ENCODE measurements at places on chromosomes 6 and 20.
A peak's percentile ranks its signal among the peaks of the same experiment; 100 is the strongest.

GRCh38 chr6:170022827-170023619 lies 267.9 kb downstream of the DLL1 start:
- no peak for DNase-seq

GRCh38 chr6:79818471-79818870 lies 128.9 kb downstream of the ELOVL4 start:
- DNase-seq = no peak

DNA sequence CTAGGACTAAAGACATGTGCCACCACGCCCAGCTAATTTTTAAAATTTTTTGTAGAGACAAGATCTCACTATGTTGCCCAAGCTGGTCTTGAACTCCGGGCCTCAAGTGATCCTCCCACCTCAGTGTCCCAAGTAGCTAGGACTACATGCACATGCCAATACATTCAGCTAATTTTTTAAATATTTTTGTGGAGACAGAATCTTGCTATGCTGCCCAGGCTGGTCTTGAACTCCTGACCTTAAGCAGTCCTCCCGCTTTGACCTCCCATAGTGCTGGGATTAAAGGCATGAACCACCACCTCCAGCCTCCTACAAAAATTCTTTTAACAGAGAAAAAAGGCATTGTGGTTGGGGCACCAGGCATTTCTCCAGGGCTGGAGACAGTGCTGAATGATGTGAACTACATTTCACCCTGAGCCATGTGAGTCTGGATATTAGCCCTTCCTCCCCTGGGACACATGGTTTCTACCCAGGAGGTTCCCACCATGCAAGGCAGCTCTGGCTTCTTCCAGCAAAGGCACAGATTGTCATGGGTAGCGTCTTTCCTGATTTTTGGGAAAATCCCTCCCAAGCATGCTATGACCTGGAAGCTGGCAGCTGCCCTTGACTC lies 36.3 kb upstream of the CMTR1 start:
- no peak for DNase-seq

GRCh38 chr20:51118216-51118615 lies 95.3 kb upstream of the KCNG1 start:
- DNase-seq = no peak

DNA sequence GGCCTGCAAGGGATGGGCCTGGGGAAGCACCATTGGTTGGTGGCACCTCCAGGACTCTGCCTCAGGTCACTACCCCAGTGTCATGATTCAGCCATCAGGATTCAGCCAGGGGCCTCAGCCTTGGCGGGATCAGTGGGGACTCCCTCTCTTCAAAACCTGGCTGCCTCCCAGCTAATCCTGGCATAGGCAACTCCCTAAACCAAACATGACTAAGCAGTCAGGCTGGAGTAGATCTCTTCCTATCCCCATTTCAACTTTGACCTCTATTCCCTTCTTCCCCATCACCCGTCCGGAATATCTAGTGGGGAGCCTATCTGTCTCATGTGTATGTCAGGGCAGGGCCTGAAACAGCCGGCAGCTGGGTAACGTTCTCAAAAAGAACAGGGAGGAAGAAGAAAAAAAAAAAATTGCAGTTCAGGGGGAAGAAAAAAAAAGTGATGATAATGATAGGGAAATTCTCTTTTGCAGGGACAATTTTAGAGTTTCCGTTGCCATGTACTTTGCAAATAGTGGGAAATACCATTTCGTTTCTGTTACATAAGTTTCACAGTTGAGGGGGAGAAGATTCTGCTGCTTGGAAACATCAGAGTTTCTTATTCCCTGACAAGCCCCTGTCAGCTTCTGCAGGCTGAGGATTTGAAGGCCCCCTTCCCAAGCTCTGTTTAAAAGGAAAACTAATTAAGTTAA lies 4.1 kb upstream of the PREX1 start:
- no peak for DNase-seq

GRCh38 chr20:3227506-3227905 lies 11.5 kb downstream of the SLC4A11 start:
- no peak for DNase-seq

DNA sequence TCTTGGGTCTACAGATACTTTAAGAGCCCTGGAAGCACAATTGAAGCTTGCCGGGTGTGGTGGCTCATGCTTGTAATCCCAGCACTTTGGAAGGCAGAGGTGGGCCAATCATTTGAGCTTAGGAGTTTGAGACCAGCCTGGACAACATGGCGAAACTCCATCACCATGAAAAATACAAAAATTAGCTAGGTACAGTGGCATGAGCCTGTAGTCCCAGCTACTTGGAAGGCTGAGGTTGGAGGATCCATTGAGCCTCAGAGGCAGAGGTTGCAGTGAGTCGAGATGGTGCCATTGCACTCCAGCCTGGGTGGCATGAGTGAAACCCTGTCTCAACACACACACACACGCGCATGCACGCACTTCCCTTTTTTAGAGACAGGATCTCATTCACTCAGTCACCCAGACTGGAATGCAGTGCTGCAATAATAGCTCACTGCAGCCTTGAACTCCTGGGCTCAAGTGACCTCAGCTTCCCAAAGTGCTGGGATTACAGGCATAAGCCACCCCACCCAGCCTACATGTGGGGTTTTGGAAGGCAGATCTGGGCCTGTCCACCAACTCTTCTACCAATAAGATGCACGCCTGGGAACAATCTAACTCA lies 182.5 kb upstream of the JARID2 start:
- DNase-seq = peak; percentile 61

Measured in CD4-positive, alpha-beta T cell treated with Interferon gamma for 1 hour (primary cell).